Stimulated activated CD8-positive, alpha-beta memory T cell treated with anti-CD3 and anti-CD28 coated beads, Interleukin-4, amount 100 ng/mL, for 1 hour (primary cell): ENCODE measurements at places on chromosomes 1 and 21.

DNA sequence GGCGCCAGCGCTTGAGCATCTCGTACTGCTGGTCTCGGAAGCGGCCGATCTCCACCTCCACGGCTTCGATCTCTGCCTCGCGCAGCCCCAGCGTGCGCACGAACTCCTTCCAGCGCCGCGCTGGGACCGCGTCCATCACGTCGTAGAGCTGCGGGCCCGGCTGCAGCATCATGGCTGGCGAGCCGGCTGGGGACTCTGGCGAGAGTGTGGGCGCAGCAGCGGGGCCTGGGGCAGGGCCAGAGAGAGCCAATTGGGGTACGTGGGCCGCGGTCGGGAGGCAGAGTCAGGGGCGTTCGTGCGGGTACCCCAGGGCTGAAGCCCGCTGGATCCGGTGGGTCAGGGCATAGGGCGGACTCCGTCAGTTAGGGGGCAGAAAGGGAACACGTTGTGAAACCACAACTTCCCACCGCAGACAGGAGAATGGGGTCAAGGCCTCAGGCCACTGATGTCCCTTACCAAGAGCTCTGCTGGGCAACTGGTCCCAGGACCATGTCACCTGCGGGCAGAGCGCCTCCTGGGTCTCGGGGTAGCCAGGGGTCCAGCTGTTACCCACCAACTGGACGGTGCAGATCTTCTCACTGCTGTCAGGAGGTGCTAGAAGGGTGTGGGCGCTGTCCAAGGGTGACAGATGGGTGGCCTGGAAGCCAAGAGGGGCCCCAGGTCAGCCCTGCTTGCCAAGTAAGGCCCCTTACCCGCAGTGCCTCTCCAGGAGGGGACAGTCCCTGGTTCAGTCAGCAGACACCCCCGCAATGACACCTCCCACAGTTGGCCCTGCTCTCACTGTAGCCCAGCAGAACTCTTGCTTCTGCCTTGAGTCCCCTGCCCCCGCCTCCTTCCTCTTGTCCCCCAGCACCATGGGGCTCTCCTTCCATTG lies 4.2 kb downstream of the TNFRSF25 start:
- DNase-seq = no peak

- no peak for DNase-seq
These were observed 1.2 kb upstream of the MSTO1 start for GRCh38 chr1:155608888-155609225.

GRCh38 chr1:30839827-30840359 lies 68.7 kb downstream of the SDC3 start:
- DNase-seq = no peak

DNA sequence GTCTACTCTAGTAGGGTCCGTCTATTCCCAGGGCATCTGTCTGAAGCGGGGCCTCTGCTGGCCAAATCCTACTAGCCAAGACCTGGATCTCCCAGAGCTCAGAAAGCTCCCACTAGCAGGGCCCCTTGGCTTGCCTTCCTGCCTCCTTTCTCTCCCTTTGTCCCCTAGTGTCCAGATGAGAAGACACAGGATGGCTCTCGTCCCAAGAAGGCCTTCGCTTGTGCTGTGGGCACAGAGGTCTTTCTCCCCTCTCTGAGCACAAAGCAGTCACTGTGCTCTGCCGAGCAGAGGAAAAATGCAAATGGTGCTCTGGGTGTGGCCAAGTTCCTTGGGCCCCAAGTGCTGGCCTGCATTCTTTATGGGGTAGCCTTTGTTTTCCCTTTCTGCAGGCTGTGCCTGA lies 13.0 kb upstream of the GPR137B start:
- no peak for DNase-seq

GRCh38 chr1:10835822-10836421 lies 39.5 kb upstream of the CASZ1 start:
- DNase-seq = no peak

DNA sequence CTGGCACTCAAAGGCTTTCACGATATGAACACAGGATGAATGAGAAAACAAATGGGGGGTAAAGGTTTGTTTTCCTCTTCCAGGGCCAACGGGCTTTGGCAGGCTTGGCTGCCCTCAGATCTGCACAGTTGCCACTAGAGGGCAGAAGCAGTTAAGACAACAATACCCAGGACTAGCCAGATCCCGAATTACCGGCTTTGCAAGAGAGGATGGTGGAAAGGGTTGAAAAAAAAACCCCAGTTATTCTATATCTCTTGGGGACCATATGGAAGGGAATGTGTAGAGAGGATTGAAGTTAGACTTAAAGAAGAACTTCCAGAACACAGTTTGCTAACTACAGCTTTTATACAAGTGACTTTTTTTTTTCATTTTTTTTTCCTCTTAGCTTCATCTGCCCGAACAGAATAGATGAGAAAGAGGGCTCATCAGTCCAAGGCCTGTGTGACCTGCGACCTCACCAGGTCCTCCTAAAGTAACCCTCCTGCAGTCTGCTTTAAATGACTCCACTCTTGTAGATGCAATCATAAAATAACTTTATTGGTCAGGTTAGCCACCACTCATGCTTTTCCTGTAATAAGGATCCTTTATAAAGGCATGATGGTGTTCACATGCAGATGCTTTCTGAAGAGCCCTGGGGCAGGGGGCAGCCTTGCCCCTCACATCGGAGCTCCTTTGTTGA lies 10.7 kb downstream of the FMOD start:
- DNase-seq = no peak

GRCh38 chr1:187568067-187568466 lies 739.3 kb downstream of the PLA2G4A start:
- DNase-seq = no peak

- DNase-seq = no peak
These were observed 315.0 kb upstream of the CAMK1G start for GRCh38 chr1:209268479-209268878.

DNA sequence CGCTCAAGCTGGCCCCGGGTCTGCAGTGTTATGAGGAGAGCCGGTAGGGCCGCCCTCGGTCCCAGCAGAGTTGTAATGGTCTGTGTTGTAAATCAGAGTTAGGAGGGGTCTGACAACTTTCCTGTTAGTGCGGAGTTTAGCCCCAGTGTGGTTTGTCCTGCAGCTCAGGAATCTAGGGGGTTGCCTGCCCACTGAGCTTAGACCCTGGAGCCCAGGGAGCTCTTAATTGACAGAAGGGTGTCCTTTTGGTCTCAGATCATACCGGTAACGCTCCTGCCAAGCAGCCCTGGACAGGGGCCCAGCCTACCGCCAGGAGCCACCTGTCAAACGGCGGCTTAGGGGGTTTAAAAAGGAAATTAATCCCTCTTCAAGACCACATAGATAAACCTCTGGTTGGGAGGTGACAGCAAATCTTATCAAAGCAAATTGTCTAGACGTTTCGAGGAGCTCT lies 164.4 kb downstream of the DYRK1A start:
- no peak for DNase-seq

GRCh38 chr1:114043548-114043947 lies 64.3 kb downstream of the OLFML3 start:
- no peak for DNase-seq

DNA sequence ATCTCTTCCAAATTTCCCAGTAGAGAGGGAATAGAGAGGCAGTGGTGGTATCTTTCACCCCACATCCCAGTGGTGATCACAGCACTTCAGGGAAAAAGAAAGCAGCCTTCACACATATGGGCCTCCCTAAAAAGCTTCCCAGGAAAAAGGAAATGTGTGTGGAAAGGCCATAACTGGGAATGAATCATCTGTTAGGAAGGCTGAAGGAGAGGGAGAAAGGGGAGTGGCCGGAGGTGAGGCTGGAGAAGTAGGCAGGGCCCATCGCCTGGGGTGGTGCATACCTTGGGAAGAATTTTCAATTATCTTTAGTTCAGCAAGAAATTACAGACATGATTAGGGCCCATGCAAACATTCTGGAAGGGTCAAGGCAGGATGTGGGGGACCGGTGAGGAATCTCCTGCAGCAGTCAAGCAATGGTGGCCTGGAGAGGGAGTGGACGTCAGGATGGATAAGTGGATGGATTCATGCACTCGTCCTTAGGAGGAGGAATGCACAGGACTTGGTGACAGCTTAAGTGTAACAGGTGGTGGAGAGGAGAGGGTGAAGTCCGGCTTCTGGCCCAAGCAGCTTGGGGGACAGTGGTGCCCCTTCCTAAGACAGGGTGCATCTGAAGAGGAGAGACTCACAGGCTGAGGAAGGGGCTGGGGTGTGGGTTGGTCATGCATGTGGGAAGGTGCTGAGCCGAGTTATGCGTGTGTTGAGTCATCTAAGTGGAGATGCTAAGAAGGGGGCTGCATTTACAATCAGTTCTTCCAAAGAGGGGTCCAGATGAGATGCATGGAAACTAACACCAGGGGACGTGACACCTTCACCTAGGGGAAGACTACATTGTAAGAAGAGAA lies 17.9 kb downstream of the HIVEP3 start:
- DNase-seq = no peak

DNA sequence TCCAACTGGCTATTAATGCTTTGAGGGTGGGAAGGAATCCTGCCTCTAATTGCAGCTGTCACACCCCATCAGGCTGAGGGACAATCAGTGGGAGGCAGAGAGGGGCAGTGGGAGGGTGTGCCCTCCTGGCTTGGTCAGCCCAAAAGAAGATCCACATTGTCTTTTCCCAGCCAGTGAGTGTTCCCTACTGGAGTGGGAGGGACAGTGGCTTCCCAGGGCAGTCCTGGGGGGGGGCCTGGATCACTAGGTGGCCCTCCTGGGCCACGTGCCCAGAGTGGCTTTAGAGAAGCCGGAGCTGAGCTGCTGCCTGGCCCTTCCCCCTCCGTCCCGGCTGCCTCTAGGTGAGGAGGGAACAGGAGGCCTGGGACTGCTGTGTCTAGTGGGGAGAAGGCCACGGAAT lies 14.0 kb downstream of the INKA2 start:
- no peak for DNase-seq

GRCh38 chr1:55257958-55258357 lies 42.8 kb upstream of the USP24 start:
- peak; percentile 15 for DNase-seq

DNA sequence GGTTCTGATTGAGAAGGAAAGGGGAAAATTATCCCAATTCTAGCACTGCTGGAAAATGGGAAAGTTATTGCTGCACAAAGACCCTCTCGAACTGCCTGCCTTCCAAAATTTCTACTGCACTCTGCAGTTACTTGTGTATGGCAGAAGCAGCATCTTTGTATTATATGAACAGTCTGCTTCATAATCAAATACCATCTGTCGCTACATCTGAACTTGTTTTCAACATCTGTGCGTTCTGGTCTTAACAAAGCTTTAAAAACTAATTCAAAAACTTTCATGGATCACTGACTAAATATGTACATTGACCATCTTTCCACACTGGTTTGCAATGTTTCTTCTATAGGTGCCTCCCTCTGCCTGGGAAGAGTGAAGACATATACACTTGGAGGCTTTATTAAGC lies 79.2 kb downstream of the PROX1 start:
- no peak for DNase-seq

DNA sequence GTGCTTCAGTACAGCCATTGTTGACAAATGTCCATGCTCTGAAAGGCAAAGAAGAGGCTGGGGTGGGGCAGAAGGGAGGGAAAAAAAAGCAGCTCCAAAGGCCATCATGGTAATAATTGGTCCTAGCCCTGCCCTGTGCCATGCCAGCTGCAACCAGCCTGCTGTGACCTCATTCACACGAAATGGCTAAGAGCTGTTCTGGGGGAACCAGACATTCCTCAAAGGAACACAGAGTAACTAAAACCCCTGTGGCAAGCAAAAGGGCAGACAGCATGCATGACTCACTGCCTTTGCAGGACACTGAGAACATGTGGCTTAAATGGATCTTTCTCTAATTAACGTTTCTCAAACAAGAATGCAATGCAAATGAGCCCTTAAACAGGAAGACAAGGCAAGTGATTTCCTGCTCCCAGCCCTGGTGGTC lies 42.3 kb downstream of the STYXL2 start:
- DNase-seq = no peak

- no peak for DNase-seq
These were observed 106.7 kb downstream of the SLC45A1 start for GRCh38 chr1:8424539-8425116.
